ENCODE measurements at places on chromosomes 3 and 15.

- no peak for DNase-seq
These were observed 111.2 kb upstream of the SLC25A36 start for GRCh38 chr3:140830391-140830790.

DNA sequence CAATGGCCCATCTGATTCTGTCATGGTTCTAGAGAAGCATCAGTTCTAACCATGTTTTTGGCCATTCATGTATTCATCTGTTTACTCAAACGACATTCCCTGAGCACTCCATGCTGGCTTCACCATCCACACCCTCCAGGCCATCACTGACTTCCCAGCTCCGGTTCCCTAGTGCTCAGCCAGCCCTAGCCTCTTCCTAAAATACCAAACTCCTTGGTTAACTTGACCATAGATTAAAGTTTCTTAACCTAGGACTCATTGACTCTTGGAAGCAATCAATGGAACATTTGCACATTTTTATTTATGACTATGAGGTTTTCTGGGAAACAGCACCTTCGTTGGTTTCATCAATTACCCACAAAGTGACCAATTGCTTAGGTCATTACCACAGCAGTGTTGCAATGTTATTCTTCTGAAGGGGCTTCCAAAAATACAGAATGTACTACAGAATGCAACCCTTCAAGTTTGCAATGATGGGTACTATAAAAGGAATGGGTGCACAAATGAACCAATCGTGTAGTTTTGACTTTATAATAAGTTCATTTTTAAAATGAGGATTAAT is 27.2 kb upstream of the SLC25A36 start:
- DNase-seq, result no peak

DNA sequence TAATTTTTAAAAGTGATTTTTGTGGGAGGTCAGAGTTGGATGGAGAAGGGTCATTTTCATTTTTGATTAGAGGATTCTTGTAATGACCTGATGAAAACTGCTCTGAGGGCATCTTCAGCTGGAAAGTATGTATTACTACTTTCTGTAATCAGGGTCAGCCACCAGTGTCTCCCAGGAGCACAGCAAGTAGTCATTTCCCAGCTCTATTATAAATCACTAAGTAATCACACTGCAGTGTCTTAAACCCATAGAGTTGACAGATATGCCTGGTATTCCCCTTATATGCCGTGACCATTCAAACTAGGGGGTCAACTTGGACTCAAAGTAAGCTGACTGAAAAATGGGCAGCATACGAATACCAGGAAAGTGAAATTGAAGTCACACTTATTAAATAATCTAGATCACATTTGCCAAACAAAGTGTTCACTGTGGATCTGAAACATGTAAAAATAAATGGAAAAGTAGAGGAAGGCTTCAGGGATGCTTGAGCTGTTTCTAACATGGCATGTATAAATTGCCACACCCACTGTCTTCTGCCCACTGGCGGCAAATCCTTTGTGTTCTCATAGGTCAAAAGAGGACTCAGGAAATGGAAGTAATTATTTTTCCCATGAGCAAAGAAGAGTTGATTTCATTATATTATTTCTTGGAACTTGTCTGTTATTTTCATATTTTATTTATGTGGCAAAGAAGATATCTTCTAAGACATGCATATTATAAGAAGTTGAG is 105.7 kb downstream of the MBNL1 start:
- no peak for DNase-seq

DNA sequence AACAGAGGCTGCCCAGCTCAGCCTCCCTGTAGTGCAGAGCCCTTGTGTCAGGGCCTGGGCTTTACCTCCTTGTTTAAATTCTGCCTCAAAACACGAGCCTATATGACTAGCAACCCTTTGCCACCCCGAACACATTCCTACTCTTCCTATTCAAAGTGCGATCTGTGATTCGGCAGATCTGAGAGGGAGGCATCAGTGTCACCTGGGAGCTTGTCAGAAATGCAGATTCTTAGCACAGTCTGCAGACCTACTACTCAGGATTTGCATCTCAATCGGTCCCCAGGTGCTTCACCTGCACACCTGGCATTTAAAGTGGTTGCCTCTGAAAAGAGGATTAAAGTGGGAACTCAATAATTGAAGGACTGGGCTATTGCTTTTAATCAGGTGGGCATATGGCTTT is 273.2 kb upstream of the TOPAZ1 start:
- no peak for DNase-seq

- no peak for DNase-seq
These were observed 114.9 kb downstream of the TNIK start for GRCh38 chr3:171345107-171345843.

DNA sequence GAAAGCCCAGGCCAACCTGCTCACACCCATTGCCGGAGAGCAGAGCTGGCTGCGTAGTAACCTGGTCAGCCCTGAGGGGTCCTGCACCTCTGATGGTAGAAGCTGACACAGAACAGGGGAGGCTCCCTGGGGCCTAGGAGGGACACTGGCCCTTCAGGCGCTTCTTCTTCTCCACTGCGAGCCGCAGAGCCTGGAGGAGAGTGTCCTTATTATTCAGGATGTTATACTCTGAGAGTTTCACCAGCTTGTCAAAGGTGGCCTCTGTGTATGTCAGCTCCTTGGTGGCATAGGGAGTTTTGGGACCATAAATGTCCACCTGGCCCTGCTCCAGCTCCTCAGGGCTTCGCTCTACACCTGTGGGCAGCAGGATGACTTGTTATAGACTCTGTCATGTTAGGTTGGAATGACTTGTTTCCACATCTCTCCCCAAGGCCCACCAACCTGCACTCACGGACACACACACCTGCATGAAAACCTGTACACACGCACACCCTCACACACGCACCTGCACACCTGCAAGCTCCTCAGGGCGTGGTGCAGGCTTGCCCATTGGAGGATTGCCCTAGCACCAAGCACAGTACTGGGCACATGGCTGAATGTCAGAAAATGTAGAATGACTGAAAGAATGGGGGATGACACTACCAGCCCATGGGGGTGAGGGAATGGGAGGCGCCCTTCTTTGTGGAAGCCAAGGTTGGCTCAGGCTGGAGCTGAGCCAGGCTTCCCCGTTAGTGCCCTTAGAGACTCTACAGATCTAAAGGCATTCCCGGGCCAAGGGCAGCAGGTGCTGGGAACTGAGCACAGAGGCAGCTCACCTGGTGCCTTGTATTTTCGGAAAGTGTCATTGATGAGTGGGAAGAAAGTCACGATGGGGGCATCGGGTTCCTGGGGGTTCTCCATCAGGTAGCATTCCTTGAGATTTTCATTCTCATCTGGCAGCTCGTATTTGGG is 11.5 kb upstream of the EHD4 start:
- no peak for DNase-seq

DNA sequence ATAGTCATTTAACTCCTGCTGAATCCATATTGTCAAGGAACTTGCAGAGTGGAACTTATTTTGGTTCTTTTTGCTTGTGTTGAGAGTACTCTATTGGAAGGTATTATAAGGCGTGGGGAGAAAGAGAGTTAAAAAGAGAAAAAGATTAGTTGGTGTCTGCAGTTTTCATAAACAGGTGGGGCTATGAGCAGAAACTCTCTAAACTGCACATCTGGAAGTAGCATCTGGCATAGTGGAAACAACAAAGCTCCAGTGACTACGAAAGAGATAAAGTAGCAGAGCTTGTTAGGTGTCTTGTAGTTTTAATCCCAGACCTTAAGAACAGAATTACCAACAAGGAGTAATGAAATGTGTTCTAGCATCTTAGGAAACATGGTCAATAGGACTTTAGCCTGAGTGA is 148.8 kb upstream of the SGO1 start:
- no peak for DNase-seq

DNA sequence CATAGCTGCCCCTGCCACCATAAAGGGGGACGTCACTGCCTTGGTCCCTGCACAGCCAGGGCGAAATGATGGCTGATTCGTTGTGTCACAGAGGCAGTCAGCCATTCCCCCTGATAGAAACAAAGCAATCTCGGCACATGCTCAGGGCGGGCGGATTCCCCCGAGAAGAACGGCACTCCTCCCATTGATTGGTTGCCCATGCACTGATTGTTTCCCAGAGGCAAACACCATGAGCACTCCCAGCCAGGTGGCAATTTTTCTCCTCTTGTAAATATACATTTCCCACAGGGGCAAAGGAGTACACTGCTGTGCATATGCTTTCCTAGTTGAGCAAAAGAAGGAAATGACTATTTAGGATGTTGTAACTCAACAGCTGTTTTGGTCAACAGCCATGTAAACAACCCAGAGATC is 56.5 kb downstream of the KY start:
- no peak for DNase-seq
